Naive thymus-derived CD8-positive, alpha-beta T cell (primary cell): ENCODE measurements at places on chromosomes 12 and 14.

GRCh38 chr12:45575417-45575816 is 154.1 kb upstream of the ARID2 start:
- no peak overlapping the region for H3K27ac ChIP-seq
- no peaks in the 10 kb centered on the region for H3K27me3 ChIP-seq
- no peaks in the 10 kb centered on the region for H3K36me3 ChIP-seq
- DNase-seq, result no peak

- peaks cover 55% of the 10 kb centered on the region for H3K4me1 ChIP-seq
- H3K27me3 ChIP-seq, result no peaks in the 10 kb centered on the region
- H3K4me3 ChIP-seq, result peak overlapping the region; percentile 64
These were observed 13.9 kb upstream of the NR4A1 start for GRCh38 chr12:52037248-52037861.

- no peaks in the 10 kb centered on the region for H3K36me3 ChIP-seq
- no peak overlapping the region for H3K4me3 ChIP-seq
- DNase-seq, result no peak
- H3K27ac ChIP-seq, result no peak overlapping the region
These were observed 18.3 kb downstream of the TBX3 start for GRCh38 chr12:114665411-114666260.

DNA sequence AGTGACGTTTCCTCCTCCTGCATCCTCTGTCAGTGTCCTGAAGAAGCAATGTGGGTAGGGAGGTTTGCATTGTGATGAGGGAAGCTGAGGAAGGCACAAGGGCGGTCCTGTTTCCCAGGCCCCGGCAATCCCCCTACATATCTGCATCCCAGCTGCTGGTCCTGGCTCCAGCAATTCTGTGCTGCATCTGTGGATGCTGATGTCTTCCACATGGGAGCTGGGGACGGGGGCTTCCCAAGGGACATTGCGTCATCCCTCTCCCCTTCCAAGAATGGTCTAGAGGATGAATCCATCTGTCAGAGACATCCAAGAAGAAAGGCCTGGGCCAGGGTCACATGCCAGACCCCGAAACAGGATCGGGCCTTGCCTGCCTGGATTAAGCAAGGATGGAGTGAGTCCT is 52.1 kb downstream of the TSPAN11 start:
- peaks cover 14% of the 10 kb centered on the region for H3K27me3 ChIP-seq
- no peak for DNase-seq
- H3K4me1 ChIP-seq, result no peaks in the 10 kb centered on the region

- peaks cover 93% of the 10 kb centered on the region for H3K4me1 ChIP-seq
- H3K27me3 ChIP-seq, result no peaks in the 10 kb centered on the region
- H3K36me3 ChIP-seq, result no peaks in the 10 kb centered on the region
- peak; percentile 37 for DNase-seq
- H3K27ac ChIP-seq, result peak overlapping the region; percentile 94
- peak overlapping the region; percentile 74 for H3K4me3 ChIP-seq
These were observed 77.7 kb downstream of the PPP2R5C start for GRCh38 chr14:101839236-101839635.

- H3K4me3 ChIP-seq, result no peak overlapping the region
- DNase-seq, result no peak
- no peak overlapping the region for H3K27ac ChIP-seq
- no peaks in the 10 kb centered on the region for H3K36me3 ChIP-seq
These were observed 40.1 kb upstream of the DCN start for GRCh38 chr12:91222746-91223145.

DNA sequence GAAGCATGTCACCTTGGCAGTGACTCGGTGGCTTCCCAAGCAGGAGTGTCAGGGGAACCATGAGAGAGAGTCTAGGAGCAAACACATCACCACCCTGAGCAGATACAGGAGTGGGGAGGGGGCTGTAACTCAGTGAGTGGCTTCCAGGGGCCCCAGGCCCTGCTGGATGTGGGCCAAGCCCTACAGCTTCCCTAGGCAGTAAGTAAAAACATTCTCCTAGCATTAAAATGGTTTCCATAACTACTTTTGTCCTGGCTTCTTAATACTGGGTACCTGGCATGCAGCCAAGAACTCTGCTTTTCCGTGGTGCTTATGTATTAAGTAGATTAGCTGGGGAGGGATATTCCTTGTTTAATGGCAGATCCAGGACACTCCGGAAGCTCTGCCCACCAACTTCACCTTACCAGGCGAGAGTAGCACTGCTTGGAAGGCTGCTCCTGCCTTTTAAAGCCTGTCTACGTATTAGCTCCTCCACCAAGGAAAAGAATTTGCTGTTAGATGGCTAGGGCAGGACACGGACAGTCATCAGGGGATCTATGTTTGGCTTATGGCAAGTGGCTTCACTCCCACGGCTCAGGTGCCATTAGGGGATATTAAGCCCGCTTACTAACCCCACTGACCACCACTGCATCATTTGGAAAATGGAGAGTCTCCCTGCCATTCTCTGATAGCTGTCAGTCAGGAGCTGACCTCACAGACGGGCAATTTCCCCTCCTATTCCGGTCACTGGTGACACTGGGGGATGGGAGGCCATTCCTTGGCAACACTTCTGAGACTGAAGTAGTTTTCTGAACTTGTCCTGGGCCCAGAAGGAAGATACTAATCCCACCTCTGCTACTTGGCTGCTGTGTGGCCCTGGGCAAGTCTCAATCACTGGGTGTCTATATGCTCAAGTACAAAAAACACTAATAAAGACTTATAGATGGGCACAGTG is 22.8 kb downstream of the OTUB2 start:
- DNase-seq, result peak; percentile 14
- peaks cover 13% of the 10 kb centered on the region for H3K36me3 ChIP-seq
- peaks cover 9% of the 10 kb centered on the region for H3K4me1 ChIP-seq
- no peaks in the 10 kb centered on the region for H3K27me3 ChIP-seq

GRCh38 chr12:130428116-130428515 is 90.4 kb downstream of the PIWIL1 start:
- H3K4me1 ChIP-seq, result no peaks in the 10 kb centered on the region
- no peak for DNase-seq
- H3K36me3 ChIP-seq, result no peaks in the 10 kb centered on the region
- no peaks in the 10 kb centered on the region for H3K27me3 ChIP-seq
- H3K4me3 ChIP-seq, result no peak overlapping the region

DNA sequence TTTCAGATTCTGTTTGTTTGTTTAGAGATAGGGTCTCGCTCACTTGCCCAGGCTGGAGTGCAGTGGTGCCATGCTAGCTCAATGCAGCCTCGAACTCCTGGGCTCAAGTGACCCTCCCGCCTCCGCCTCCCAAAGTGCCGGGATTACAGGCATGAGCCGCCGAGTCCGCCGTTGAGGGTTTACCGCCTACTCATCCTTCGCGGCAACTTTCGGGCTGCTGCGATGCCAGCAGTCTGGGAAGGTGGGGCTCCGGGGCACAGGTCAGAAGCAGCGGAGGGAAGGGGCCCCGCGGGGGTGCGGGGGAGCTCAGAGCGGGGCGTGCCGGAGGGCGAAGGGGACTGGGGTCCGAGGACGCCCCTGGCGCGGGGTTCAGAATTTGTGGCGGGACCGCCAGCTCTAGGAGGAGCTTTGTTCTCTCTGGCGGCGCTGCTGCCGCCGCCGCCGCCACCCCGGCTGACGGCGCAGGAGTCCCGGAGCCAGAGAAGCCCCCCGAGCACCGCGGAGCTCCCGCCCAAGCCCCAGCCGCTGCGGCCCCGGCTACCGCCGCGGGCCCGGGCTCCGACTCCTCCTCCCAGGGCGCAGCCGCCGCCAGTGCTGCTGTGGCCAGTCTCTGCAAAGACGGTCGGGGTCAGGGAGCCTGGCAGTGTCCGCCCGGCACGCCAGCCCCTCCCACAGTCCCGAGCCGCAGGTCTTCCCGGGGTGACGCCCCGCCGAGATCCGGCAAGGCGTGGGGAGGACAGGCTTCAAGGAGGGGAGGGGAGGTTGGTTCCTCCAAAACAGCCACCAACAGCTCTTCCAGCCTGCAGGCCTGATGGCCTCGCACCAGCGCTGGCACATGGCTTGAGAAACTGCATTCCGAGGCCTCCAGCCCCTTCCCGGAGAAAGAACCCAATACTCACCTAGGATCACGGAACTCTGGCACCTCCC is 10.9 kb upstream of the KRT77 start:
- DNase-seq, result peak; percentile 24
- no peaks in the 10 kb centered on the region for H3K36me3 ChIP-seq
- H3K27me3 ChIP-seq, result peaks cover 31% of the 10 kb centered on the region
- H3K27ac ChIP-seq, result peak overlapping the region; percentile 86

GRCh38 chr12:124871297-124871696 is 7.6 kb upstream of the SCARB1 start:
- H3K27me3 ChIP-seq, result peaks cover 18% of the 10 kb centered on the region
- H3K4me3 ChIP-seq, result no peak overlapping the region
- peaks cover 15% of the 10 kb centered on the region for H3K4me1 ChIP-seq
- H3K36me3 ChIP-seq, result no peaks in the 10 kb centered on the region
- H3K27ac ChIP-seq, result no peak overlapping the region

- no peaks in the 10 kb centered on the region for H3K4me1 ChIP-seq
- no peak for DNase-seq
- no peak overlapping the region for H3K4me3 ChIP-seq
- peaks cover 10% of the 10 kb centered on the region for H3K27me3 ChIP-seq
These were observed 187.7 kb upstream of the DCN start for GRCh38 chr12:91370086-91370868.

DNA sequence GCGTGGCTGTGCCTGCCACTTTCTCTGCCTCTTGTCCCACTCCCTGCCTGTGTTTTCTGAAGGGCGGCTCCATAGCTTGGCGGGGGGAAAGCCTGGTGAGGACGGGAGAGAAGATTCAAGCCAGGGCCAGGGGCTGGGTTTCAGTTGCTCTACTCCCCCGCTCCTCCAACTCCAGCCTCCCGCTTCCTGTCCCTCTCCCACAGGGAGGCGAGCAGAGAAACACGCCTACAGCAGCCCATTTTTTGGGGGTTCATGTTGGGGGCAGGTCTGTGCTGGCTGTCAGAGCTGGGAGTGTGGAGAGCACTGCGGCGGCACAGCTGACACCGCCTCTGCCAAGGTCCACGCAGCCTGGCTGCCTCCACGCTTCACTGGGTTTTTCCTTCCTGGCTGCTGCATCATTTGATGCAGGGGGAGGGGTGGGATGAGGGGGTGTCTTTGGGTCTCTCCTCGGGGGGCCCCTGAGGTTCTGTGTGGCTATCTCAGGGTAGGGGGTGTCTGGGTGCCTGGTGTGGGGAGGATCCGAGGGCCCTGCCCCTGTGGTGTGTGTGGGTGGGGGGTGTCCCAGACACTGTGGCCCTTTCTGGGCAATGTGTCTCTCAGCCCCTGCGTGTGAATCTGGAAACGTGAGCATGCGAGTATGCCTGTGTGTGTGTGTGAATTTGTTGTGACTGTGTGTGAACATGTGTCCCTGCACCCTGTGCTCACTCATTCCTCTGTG is 10.7 kb upstream of the KRT80 start:
- H3K4me1 ChIP-seq, result no peaks in the 10 kb centered on the region
- no peak overlapping the region for H3K4me3 ChIP-seq
- H3K36me3 ChIP-seq, result no peaks in the 10 kb centered on the region

DNA sequence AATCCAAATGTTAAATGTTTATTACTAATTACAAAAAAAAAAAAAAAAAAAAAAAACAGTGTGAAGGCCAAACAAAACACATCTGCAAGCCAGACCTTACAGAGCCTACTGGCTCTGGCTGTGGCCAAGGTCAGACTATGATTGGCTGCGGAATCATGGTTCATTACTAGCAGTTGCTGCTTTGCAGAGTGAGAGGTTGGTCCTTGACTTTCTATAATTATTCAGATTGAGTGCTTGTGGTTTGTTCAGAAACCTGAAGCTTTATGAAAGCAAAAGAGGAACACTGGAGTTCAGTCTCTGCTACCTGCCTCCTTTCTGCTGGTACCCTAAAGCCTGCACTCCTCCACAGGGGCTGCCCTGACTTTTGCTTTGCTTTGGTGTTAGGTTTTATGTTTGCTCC is 550.9 kb downstream of the BCL11B start:
- DNase-seq, result no peak
- no peaks in the 10 kb centered on the region for H3K36me3 ChIP-seq
- H3K27me3 ChIP-seq, result no peaks in the 10 kb centered on the region
- no peak overlapping the region for H3K27ac ChIP-seq

DNA sequence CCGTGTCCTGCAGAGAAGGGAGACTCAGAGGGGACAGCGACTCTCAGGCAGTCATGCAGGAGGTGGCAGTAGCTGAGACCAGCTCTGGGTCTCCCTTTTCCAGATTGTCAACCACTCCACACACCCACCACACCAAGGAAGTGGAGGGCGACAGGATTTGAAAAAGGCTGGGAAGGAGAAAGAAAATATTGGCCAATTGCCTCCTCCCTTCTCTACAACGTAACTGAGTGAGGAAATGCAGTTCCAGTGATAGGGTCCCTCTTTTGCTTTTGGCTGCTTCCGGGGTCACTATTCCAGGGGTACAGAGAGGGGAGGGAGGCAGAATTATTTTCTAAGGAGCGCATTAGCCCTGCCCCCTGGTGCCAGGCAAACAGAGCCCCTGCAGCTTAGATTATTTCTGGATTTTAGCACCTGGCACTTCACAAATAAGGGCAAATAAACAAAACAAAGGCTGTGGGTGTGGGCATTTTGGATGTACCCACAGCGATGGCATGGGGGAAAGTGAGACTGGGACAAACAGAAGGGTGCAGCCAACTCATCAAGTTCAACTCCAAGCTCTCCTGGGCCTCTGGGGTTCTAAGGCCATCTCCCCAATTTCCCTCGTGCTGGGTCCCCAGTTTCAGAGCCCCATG is 20.4 kb downstream of the ASB2 start:
- peak overlapping the region; percentile 93 for H3K27ac ChIP-seq
- H3K4me1 ChIP-seq, result peaks cover 75% of the 10 kb centered on the region
- peak overlapping the region; percentile 67 for H3K4me3 ChIP-seq
- H3K36me3 ChIP-seq, result no peaks in the 10 kb centered on the region
